GM10248 (cell line): ENCODE measurements at places on chromosomes 11 and 22.

- no peak for DNase-seq
Observed at GRCh38 chr11:92829671-92830070, 139.8 kb upstream of the MTNR1B start.

DNA sequence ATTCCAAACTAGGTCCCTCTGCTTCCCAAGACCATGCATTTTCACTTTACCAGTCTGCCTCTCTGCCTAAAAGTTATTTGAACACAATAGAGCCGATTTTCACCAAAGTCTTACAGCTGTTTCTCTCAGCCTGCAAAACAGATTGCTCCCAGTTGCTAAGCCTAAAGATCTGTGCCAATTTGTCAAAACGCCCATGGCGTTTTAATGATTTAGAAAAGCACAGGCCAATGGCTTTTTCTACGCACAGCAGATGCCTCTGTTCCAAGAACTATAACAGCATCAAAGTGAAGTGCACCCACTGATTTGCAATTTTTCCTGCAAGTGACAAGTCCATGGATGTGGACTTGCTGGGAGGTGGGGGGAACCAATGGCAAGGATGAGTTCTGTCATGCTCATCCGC lies 173.9 kb upstream of the SYN3 start:
- no peak for DNase-seq

- no peak for DNase-seq
Observed at GRCh38 chr11:119030029-119030328, 698 bp downstream of the SLC37A4 start.

- no peak for DNase-seq
Observed at GRCh38 chr11:774873-775592, 2.3 kb downstream of the GATD1 start.

GRCh38 chr11:69491071-69492031 lies 9.9 kb downstream of the LINC01488 start:
- DNase-seq: no peak

DNA sequence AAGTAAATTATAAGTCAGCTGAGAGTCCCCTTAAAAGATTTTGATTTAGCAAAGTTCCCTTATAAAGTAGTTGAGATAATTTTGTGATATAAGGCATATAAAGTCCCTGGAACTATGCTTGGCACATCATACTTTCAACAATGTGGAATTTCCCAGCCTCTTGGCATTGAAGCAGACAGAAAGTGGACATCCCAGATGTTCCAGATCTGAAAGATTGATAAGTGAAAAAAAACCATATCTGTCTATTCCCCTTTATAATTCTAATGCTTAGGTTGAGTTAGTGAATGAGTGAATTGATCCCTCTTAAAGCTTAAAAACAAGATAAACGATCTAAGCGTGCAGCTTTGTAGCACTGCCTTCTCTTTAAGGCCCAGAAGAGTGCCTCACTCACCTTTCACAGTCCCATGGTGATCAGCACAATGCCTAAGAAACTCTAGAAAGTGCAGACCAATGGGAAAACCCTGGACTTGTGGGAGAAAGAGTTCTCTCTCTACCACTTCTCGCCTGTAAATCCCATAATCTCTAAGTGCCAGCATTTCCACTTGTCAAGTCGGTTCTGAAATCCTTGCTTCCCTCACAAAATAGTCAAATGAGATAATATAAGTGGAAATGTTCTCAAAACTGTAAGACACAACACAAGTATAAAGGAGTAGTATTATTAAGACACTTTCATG lies 17.8 kb downstream of the FIBIN start:
- DNase-seq: no peak

DNA sequence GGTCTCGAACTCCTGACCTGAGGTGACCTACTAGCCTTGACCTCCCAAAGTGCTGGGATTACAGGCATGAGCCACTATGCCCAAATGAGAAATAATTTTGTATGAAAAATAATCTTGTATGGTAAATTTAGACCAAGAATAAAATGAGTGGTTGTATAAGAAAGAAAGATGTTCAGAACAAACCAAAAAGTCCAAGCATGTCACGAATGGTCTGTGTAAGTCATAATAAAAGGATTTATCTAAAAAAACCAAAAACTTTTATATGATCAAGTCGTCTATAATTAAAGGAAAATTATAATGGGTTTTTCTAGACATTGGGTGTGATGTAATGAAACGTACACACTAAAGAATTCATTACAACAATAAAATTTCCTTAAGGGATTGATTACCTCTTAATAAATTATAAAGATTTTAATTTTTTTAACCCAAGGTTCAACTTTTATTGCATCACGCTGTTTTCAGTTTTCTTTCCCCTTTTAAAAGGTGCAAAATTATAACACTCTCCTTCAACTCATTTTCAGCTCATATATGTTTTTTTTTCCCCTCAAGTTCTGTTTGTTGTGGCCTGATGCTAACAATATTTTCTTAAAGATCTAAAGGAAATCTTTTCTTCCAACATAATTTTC lies 8.9 kb upstream of the AQP11 start:
- DNase-seq: no peak
